AG09319 (cell line): ENCODE measurements at places on chromosomes 6 and 20.
A peak's percentile ranks its signal among the peaks of the same experiment; 100 is the strongest.

GRCh38 chr6:20211037-20211940, 980 bp downstream of the MBOAT1 start:
- DNase-seq: no peak

DNA sequence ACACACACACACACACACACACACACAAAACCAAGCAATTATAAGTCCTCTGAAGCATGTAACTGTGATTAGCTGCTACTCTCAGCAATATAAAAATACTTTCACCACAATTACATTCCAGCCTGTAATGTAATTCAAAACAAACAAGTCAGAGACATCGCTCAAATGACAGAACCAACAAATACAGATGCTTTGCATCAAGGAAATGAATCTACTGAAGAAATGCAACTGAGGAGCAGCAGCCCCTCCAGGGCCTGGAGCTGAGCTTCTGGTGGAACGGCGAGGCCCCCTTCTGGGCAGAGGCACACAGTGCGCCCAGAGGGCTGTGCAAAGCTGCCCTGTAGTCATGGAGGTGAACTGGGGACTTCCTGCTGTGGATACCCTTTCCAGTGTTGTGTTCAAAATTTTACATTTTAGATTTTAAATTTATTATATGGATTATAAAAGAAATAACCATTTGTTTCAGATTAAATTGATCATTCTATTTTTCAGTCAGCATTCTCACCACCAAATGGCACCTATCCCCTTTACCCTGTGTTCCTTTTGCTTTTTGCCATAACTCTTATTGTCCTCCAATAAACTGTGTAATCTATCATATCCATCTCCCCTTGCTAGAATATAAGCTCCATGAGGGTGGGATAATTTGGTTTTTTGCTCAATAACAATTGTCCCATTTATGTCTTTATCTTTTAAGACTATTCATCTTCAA, 23.2 kb downstream of the ADAT2 start:
- DNase-seq: peak; percentile 95

- DNase-seq: no peak
Observed at GRCh38 chr6:159897603-159898002, 6.8 kb downstream of the MAS1 start.

DNA sequence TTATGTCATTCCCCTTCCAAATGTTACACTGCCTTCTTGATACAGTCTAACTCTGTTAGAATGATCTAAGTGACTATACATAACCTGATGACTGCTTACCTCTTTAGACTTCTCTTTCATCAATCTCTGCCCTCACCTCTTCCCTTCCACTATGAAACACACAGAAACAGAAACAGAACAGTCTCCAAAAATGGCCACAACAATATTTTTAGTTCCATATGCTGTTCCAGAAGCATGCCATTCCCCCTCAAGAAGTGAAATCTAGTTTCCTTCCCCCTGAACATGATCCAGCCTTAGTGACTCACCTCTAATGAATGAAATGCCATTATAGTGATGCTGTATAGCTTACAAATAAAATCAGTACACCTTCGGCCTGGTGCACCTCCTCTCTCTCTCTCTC, 229.3 kb upstream of the TENT5A start:
- DNase-seq: peak; percentile 12

DNA sequence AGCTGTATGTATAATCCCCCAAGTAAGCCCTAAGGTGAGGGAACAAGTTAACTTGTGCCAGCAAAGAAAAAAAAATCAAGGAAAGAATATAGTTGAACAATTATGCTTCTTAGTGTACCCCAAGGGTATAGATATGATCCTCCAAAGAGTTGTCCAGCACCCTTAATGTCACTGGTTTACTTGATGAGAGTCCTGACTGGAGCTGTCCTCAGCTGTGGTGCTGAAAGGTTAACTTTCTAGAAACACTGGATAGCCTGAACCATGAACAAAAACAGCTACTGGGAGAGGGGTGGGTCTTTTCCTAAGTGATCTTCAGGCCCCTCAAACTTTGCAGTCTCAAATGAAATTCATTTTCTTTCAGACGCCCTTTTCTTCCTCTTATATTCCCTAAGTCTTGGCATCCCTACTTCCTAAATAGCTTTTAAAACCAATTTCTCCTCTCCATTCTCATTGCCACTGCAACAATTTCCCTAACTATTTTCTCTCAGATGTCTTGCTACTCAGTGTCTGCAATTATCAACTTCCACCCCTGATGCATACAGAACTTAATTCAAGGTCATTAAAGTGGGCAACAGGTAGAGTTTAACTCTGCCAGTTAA, 83.5 kb upstream of the PROKR2 start:
- no peak for DNase-seq
